Naive thymus-derived CD8-positive, alpha-beta T cell (primary cell): ENCODE measurements at places on chromosomes 13 and 19. TPM values are rescaled to one million over a fixed set of nuclear protein-coding genes. Genes with fewer than 3 reads are reported as not detected.

DNA sequence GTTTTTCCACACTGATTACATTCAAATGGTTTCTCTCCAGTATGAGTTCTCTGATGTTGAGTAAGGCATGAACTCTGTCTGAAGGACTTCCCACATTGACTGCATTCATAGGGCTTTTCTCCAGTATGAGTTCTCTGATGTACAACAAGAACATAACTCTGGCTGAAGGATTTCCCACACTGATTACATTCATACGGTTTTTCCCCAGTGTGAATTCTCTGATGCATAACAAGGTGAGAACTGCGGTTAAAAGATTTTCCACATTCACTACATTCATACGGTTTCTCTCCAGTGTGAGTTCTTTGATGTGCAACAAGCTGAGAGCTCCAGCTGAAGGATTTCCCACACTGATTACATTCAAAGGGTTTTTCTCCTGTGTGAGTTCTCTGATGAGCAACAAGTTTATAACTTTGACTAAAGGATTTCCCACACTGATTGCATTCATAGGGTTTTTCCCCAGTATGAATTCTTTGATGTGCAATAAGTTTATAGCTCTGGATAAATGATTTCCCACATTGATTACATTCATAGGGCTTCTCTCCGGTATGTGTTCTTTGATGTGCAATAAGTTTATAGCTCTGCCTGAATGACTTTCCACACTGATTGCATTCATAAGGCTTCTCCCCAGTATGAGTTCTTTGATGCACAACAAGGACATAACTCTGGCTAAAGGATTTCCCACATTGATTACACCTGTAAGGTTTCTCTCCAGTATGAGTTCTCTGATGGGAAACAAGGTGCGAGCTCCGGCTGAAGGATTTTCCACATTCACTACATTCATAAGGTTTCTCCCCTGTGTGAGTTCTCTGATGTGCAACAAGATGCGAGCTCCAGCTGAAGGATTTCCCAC lies 23.5 kb downstream of the ZNF180 start:
- DNase-seq, result no peak

- peak; percentile 92 for DNase-seq
Measured at GRCh38 chr19:52369559-52370340, at the start of gene ZNF880. TSS of gene ZNF880 (plus strand) at chr19:52369923. CDS start at chr19:52369966, 43 bp downstream.

DNA sequence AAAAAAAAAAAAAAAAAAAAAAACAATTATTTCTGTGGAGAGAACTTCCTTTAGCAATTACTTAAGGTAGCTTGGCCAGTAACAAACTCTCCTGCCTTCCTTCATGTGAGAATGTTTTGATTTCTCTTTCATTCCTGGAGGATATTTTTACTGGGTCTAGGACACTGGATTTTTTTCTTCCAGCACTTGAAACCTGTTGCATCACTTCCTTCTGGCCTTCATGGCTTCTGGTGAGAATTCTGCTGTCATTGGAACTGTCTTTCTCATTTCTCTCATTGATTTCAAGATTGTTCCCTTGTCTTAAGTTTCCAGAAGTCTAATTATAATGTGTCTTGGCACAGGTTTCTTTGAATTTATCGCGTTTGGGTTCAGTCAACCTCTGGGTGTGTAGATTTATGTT lies 19.3 kb upstream of the RAB20 start:
- DNase-seq, result no peak

GRCh38 chr13:50370303-50370950 lies 355.2 kb downstream of the KCNRG start:
- DNase-seq, result no peak

DNA sequence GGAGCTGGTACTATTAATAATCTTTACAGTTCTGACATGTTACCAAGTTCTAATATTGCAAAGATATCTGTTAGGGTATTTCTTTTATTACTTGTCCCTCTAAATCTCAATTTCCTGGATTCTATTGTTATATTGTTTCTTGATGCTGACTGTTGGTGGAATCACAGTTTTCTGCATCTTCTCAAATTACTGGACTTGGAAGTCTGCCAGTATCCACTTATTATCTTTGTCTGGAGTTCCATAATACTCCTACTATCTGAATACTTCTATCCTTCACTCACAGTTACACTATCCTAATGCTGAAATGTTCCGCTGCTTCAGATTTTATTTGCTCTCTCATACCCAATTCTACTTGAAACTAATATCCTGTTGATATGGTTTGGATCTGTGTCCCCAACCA lies 1985.7 kb upstream of the PRR20A start:
- DNase-seq, result no peak

GRCh38 chr13:31145417-31145816 lies 16.3 kb downstream of the HSPH1 start:
- no peak for DNase-seq

DNA sequence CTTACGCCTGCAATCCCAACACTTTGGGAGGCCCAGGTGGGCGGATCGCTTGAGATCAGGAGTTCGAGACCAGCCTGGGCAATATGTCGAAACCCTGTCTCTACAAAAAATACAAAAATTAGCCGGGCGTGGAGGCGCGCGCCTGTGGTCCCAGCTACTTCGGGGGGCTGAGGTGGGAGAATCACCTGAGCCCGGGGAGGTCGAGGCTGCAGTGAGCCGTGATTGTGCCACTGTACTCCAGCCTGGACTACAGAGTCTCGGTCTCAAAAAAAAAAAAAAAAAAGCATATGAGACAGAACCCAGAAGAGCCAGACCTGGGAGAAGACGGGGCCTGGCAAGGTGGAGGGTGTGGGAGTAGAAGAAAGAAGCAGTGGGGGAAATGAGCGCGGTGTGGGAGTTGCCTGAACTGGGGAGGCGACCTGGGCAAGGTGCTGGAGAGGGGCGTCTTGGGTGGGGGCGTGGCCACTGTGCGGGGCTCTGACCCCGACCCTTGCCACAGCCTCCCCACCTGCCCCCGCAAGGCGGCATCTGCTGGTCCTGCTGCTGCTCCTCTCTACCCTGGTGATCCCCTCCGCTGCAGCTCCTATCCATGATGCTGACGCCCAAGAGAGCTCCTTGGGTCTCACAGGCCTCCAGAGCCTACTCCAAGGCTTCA lies 533 bp downstream of the DKKL1 start:
- DNase-seq, result no peak

DNA sequence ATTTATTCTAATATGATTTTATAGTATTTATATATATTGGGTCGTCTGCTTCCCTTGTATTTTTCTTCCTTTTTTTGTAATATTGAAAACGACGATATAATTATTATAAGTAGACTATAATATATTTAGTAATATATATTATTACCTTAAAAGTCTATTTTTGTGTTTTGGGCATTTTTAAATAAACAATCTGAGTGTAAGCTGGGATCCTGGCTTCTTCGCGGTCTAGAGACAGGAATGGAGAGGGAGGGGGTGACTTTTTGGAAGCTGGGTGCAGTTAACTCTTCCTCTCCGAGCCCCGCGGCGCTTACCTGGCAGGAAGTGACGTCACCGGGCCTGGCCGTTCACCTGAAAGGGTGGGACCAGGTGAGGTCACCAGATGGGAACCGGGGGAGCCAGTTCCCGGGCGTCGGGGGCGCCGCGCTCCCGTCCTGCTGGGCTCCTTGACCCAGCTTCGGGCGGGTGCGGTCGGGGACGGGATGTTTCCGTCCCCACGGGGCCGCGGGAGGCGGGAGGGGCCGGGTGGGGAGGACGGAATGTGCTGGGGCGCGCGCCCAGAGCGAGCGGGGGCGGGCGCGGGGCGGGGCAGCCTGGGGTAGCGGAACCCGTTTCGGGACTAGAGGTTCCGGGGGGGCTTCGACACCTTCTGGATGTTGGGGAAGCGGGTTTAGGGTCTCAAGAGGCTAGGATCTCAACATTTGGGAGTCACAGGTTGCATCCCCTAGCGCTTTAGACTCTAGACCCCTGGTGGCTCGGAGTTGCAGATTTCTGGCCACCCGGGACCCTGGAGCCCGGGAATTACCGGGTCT lies 2.8 kb downstream of the ZFP36 start:
- DNase-seq, result peak; percentile 70

DNA sequence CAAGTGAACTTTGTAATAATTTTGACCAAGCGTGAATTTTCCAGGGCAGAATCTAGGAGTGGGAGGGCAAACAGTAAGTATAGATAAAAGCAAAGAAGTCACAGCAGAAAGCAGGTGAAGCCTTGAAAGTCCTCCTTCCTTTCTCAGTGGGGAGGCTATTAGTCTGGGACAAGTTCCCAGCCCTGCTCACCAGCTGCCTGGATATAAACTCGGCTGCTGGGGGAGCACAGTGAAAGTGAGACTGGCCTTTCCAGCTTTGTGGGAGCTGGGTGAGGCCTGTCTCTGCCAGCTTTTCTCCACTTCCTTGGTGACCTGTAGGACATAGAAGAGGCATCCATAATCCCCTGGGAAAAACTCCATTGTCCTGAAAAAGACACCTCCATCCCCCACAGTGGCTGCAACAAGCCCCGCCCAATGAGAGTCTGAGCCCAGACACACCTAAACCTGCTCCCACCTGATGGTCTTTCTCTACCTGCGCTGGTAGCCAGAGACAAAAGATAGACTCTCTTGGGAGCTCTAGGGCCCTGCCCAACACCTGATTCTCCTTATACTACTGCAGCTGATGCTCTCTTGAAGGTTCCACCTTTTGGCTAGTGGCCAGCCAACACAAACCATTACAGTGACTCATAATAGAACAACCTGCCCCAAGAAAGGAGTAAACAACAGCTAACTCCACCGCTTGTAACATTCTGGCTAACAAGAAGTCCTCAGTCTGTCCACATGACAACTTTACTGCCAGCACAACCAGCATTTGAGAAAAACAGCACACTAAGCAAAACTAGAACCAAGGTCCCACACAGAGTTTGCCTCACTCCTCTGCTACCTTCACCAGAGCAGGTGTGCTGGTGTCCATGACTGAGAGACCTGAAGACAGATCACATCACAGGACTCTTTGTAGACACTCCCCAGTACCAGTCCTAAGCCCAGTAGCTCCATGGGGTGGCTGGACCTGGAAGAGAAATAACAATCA lies 252.2 kb upstream of the SLITRK6 start:
- no peak for DNase-seq

GRCh38 chr19:46299004-46299509 lies 2.2 kb downstream of the HIF3A start:
- DNase-seq, result no peak

GRCh38 chr13:30026909-30027308 lies 176.5 kb upstream of the UBL3 start:
- no peak for DNase-seq

DNA sequence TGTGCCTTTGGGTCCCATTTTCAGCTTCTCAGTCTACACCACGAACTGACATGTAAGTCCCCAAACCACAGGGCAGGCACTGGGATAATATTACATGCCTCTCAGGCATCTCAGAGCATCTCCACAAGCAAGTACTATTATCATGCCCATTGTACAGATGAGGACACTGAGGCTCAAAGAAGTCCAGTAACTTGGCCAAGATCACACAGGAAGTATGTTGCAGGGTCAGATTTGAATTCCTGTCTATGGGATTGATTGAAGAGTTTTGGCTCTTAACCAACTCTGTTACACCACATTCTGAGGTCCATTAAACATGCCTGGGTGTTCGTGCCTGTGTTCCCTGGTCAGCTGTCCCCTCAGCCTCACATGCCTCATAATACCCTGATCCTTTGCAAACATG lies 319.8 kb downstream of the FOXO1 start:
- no peak for DNase-seq

DNA sequence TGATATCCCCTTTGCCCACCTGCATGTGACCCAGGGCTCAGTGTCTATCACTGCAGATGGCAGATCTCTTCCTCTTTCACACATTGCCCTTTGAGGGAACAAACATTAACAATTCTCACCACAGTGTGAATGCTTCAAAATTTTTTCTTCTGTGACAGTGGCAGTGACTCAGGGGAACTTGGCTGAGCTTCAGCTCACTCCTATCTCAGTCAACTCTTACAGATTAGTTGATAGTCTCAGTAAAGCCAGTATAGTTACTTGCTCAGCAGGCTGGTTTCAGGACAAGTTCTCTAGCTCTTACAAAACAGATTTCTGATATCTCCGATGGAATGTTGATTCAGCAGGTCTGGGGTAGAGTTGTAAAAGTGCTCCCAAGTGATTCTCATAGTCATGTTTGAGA lies 166.9 kb downstream of the DLEU7 start:
- no peak for DNase-seq

DNA sequence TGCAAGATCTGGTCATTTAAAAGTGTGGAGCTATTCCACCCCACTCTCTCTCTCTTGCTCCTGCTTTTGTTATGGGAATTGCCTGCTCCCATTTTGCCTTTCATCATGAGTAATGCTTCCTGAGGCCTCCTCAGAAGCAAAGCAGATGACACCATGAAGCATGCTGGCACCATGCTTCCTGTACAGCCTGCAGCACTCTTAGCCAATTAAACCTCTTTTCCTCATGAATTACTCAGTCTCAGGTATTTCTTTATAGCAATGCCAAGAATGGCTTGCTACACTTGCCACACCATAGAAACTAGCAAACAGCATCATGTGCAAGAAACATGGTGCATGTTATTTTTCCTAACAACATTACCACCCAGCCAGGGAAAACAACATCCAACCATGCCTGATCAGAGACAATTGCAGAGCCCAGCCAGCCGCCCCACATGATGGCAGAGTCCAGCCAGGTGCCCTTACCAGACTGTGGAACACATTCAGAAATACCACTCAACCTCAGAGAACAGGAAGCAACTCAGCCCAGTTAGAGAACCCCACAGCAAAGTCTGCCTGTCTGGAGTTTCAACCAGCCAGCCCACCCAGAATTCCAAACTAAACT lies 36.9 kb downstream of the SYDE1 start:
- DNase-seq, result no peak

- DNase-seq, result no peak
Measured at GRCh38 chr13:102212729-102213128, 189.1 kb downstream of the FGF14 start.

DNA sequence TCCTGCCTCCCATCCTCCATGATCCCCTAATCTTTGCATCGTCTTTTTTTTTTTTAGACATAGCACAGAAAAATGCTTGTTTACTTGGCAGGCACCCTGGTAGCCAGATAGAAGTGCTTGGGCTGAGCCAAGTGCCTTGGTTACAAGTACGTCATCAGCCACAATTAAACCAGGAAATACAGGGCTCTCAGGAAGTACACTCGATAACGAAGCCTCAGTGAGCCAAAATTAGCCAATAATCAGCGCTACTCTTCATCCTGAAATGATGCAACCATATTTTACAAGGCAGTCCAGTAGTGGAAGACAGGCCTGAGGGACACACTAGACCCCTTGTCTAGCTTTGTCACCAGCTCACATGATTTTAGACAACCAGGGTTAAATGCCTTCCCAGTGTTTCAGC lies 194.0 kb upstream of the NBEA start:
- DNase-seq, result no peak

Gene ACOD1
- not detected for total RNA-seq

Gene LHFPL6
- not detected for total RNA-seq

Gene FFAR2
- total RNA-seq, result not detected

Gene ZNF813
- total RNA-seq, result 10.0 TPM

Gene SOX1
- not detected for total RNA-seq

Gene BRSK1
- 1.9 TPM for total RNA-seq

Gene ZNF285
- 8.7 TPM for total RNA-seq

Gene ZNF175
- 17.0 TPM for total RNA-seq
